ENCODE measurements at places on chromosomes 3 and 15.

DNA sequence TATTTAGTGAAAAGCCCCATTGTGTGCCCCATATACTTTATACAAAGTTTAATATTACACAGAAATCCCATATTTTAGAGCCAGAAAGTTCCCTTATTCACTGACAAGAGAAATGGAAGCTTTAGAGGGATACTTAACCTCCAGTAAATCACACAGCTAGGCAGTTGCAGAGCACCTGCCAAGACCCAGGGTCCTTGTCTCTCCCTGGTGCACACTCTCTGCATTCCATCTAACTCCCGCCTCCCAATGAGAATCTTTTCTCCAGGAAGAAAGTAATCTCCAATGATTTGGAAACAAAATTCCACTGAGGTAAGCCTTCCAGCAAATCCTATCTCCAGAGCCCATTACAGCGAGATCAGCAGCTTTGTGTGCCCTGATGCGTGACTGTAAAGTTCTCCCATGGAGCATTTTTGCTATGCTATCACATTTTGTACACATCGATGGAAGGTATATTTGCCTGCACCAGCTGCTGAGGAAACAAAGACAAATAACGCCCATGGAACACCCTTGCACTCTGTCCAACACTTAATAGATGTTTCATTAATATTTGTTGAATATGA lies 41.4 kb downstream of the ULK4 start:
- DNase-seq, result no peak

DNA sequence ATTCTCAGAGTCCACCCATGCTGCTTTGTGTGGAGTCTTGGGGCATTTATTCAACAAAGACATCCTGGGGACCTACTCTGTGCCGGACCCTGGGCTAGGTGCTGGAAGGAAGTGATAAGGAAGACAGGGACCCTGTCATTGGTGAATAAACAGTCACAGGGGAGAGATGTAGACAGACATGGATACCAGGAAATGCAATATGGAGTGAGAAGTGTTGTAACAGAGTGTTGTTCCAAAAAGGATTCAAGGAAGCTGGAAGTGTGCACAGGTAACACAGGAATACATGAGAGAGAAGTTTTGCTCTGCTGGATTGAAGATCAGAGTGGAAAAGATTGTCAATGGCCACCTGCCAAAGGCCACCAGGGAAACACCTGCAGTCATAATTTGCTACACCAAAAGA lies 89.0 kb downstream of the PDCD6IP start:
- no peak for DNase-seq

DNA sequence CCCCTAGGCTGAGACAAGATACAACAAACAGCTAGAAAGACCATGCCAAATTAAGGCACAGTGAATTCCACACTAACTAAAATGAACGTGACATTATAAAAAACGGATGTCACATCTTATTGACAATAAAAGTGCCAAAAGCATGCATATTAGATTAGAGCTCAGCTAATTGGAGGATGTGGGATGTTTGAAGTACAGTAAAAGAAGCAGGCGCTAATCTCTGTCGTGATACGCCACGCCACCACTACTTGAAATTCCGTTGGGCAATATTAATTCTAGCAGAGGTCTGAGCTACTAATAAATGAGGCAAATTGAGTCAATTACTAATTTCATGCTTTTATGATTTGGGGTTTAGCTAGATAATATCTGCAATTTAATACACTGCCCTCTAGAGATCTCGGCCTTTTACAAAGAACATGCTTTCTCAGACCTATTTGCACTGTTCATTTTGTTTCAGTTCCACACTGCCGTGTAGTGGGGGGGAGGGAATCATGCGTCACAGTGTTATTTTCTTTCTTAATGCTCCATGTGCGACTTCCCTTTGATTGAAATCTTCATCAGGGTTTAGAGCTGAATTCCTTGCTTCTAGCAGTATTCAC lies 52.9 kb upstream of the ROBO2 start:
- no peak for DNase-seq

DNA sequence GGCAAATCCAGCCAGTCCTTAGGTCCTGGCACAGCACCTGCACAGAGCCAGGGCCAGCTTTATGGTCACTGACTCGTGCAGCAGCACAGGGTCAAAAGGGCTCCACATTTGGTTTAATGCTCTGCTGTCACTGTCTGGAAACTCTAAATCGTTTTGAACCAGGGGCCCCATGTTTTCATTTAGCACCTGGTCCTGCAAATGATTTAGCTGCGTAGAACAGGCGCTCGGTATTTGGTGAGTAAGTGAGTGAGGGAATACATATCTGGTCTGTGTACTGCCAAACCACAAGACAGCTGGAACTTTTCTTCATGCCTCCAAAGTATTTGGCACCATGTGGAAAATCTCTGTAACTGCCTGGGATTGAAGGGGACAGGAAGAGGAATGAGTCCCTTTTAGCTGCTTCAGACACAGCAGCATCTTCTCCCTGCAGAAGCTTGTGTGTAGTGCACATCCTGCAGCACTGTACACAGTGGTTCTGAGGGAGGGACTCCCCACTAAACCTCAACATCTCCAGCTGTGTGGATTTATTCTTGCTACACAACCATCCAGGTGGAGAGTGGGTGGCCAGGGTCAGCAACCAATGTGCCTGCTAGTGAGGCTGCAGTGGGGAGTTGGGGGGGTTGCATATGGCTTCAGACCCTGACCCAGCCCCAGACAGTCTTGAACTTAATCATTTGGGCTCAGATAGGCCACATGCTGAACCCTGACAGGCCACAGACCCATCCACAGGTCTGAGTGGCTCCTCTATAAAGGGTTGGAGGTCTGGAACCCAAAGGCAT lies 1.1 kb downstream of the SH2D7 start:
- peak; percentile 19 for DNase-seq

DNA sequence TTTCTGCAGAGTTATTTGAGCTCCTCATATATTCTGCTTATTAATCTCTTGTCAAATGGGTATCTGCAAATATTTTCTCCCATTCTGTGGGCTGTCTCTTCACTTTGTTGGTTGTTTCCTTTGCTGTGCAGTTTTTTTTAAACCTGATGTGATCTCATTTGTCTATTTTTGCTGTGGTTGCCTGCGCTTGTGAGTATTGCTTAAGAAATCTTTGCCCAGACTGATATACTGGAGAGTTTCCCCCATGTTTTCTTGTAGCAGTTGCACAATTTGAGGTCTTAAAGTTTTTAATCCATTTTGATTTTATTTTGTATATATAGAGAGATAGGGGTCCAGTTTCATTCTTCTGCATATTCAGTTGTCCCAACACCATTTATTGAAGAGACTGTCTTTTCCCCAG lies 102.3 kb downstream of the POLQ start:
- DNase-seq, result no peak

DNA sequence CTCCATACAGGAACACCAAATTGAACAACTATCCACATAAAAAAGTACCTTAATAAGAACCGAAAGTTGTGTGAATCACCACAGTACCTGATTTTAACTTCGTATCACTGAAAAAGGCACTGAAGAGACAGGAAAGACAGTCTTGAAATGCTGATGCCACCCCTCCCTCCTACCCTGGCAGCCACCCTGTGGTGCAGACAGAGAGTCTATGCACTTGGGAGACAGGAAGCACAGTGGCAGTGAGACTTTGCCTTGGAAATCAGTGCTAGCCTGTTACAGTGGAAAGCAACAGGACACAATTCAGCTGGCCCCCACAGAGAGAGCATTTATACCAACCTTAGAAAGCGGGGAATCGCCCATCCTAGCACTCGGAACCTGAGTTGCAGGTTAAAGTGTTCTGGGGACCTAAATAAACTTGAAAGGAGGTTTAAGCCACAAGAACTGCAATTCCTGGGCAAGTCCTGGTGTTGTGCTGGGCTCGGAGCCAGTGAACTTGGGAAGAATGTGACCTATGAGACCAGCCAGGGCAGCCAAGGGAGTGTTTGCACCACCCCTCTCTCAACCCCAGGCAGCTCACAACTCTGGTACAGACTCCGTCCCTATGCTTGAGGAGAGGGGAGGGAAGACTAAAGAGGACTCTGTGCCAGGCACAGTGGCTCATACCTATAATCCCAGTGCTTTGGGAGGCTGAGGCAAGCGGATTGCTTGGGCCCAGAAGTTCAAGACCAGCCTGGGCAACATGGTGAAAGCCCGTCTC lies 240.1 kb downstream of the ISL2 start:
- DNase-seq, result no peak

DNA sequence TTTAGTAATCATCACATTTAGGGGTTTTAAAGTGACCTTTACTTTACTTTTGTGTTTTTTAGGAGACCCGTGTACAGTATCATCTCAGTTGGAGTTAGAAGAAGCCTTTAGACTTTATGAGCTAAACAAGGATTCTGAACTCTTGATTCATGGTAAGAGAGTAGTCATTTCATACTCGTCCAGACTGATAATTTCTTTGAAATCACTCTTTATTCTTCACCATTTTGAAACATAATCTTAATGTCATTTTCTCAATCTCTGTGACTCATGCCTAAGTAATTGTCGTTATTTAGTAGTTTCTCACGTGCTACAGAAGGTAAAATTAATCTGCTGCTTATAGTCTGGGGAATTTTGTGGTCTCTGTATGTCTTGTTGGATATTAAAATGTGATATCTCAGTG lies 37.7 kb downstream of the PRKCI start:
- no peak for DNase-seq

DNA sequence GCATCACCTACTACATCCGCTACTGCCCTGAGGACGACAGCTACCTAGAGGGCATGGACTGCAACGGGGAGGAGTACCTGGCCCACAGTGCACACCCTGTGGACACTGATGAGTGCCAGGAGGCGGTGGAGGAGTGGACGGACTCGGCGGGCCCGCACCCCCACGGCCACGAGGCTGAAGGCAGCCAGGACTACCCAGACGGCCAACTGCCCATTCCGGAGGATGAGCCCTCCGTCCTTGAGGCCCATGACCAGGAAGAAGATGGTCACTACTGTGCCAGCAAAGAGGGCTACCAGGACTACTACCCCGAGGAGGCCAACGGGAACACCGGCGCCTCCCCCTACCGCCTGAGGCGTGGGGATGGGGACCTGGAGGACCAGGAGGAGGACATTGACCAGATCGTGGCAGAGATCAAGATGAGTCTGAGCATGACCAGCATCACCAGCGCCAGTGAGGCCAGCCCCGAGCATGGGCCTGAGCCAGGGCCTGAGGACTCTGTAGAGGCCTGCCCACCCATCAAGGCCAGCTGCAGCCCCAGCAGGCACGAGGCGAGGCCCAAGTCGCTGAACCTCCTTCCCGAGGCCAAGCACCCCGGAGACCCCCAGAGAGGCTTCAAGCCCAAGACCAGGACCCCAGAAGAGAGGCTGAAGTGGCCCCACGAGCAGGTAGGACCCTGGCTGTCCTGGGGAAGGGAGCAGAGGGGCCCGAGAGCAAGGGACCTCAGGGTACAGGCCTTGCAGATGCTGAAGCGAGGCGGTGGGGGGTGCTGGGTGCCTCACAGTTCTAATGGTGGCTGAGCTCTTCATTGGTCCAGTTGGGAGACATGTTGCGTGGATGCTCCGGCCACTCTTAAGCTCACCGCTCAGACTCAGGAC lies 168.6 kb downstream of the APBA2 start:
- no peak for DNase-seq

DNA sequence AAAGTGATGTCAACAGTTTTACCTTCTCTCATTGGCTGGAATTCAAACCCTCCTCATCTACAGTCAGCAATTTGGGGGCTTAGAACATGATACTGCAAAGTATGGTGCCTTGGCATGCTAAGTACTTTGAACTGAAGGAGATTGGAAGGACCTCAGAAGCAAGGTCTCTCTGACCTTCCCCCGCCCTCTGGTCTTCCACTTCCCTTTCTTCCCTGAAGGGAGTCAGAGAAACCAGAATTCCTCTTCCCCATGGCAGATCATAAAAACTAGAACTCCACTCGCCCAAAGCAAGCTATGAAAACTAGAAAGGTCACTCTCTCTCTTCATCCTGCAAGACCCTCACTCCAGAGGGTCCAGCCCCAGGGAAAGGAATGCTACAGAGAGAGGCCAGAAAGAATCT lies 64.2 kb downstream of the CD200R1L start:
- DNase-seq, result no peak

DNA sequence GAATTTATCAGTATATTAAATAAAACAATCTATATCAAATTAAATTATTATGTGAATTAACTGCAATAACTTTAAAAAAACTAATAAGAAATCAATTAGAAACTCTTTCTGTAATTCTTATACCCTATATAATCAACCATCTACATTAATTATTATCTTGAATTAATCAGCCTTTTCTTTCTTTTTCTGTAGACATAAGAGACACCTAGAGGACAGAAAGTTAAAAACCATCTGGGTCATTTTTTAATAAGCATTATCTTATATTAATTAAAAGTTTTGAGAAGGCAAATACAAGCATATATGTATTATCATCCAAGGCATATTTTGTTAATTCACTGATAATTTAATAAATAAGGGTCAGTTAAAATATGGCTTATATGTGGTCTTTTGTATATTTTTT lies 24.2 kb upstream of the SLC25A26 start:
- DNase-seq, result no peak

- no peak for DNase-seq
Measured at GRCh38 chr3:155232605-155233004, 60.9 kb downstream of the STRIT1 start.

- DNase-seq, result no peak
Measured at GRCh38 chr3:124597979-124598378, 132.3 kb upstream of the UMPS start.

DNA sequence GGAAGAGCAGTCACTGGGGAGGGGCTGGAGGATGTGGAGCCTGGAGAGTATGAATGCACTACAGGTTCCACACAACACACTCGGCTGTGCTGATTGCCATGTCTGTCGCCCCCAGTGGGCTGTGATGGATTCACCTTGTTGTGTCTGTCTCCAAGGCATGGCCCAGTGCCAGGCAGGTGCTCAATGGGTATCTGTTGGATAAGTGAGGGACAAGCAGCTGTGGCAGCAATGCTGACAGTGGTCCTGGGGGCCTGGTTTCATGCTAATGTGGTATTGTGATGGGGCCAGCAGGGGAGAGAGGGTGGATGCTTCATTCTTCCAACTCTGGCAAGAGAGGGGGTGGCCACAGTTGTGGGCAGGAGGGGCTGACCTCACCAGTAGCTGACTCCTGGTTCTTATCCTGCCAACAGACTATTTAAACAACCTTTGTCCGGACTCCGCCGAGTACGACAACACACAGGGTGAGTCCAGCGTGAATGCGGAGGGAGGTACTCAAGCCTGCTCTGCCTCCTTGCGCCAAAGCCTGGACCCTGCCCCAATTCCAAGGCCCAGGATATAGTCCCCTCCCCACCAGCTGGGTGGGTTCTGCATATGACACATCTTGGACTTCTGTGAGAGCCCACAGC lies 47.3 kb upstream of the NR2C2 start:
- DNase-seq, result no peak

GRCh38 chr15:48647962-48648361 lies 2.5 kb upstream of the FBN1 start:
- DNase-seq, result no peak
